ENCODE measurements at places on chromosomes 3 and 15.

- DNase-seq: no peak
These were observed 1250.0 kb upstream of the GBE1 start for GRCh38 chr3:83011481-83011880.

- no peak for DNase-seq
These were observed 58.9 kb downstream of the ZNF445 start for GRCh38 chr3:44418549-44418948.

DNA sequence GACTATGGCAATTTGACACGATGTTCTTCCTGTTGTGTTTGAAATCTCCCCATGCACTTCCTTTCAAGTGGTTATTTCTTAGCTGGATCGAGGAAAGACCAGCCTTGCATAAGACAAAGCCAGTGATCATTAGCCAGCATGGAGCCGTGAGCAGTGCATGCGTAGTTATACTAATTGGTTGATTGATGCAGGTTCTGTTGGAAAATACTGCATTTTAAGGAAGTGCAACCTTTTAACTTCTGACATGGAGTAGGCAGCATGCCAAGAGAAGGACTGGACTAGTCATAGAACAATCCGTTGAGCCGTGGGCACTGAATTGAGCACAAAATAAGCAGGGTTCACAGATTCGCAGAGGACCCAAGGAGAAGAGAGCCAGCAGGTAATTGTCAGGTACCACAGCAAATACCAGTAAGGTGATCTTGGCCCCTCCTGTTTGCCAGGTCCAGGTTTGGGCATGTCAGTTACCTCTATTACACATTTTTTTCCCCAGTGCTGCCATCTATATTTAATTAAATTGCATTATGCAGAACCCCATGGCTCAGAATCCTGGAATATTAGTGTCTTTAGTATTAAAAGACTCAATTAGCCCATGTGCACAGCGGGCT, 29.0 kb upstream of the BCL6 start:
- DNase-seq: no peak

- no peak for DNase-seq
These were observed 175.6 kb upstream of the ATP10A start for GRCh38 chr15:26038693-26039092.

DNA sequence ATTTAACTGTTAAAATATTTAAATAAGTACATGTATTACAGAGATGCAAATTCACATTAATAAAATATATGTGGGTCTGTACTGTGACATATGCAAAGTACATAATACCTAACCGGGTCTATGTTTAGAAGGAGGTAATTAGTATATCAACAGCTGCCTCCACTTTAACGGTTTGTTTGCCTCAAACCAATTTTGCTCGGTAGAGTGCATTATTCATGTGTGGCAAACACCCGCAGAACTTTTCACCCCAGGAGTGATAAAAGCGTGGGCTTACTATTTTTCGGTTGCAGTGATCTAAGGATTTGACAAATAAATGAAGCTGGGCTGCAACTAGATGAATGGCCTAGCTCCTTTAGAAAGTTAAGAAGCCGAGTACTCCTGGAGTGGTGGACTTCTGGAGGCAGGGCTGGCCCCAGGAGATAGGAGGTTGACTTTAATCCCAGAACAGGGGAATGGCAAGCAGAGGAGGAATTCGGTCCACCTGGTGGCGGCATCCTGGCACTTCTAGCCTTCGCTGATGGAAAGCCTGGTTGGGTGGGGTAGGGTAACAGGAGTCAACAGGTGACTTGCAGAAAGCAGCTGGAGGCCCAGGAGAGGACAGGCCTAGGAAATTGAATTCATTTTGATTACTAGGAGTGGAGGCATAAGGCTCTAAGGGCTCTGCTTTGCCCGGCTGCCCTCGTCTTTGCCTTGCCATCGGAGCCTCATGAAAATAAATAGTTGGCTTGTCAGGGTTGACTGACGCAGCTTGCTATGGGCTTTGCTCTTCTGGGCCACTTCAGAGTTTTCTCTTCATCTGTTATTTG, 2.4 kb downstream of the SLCO3A1 start:
- DNase-seq: no peak

DNA sequence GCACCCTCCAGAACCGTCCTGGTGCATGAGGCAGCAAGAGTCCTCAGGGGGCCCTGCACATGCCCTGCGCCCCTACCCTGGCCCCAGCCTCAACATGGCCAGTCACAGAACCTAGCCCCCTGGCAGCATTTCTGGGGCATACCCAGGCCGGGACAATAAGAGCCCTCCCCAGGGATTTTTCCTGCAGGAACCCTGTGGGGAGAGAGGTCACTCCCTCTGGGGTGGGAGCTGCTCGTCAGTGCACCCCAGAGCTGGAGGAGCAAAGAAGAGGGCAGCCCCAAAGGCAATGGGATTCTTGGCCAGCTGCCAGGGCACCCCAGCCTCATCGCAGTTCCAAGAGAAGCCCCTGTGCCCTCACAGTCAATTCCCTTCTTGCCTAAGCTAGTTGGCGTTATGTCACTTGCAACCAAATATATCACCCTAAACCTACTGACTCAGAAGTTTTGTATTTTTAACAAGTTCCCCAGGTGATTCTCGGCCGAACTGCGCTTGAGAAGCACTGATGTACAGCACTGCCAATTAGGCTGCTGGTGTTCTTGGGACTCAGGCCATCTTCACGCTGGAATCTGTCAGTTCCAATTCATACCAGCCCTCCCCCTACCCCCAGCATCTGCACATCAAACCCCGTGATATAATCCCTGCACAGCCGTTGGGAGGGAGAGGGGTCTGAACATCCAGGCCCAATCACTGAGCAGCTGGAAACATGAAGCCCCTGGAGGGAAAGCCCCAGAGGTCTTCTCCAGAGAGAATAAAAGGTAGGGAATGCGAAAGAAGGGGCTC, 87.5 kb upstream of the PRR20G start:
- DNase-seq: no peak

DNA sequence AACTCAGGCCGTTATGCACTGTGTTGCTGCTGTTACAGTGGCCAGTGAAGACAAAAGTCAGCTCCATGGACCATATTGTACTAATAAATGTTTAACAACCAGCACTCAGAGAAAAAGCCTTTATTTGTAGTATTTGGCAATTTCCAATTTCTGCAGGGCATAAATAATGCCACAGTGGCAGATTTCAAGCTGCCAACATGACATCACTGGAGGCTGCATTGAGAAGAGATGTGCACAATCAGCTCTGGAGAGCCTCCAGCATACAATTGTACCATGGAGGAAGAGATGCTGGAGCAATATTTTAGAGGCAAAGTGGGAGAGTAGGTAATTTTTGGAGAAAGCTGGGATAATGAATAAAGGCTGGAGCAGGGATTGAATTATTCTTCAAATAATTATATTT, 9.7 kb upstream of the ALCAM start:
- no peak for DNase-seq

DNA sequence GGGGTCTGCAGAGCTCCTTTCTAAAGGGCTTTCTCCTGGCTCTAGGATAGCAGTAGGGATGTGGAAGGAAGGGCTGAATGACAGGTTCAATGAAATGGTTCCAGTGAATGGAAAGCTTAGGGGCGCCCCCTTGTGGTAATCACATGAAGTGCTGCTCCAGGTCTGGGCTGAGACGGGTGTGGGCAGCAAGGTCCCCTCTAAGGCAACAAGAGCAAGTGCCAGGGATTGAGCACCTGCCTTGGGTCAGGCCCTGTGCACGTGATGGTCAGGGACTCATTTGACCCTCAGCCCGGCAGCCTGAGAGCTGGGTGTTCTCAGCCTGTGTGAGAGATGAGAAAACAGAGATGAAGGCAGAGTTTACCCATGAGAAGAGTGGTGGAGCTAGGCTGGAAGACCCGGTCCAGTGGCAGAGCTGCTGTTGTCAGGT, 12.1 kb upstream of the CX3CR1 start:
- DNase-seq: peak; percentile 42

GRCh38 chr3:118128886-118129285, 905.8 kb downstream of the IGSF11 start:
- no peak for DNase-seq

DNA sequence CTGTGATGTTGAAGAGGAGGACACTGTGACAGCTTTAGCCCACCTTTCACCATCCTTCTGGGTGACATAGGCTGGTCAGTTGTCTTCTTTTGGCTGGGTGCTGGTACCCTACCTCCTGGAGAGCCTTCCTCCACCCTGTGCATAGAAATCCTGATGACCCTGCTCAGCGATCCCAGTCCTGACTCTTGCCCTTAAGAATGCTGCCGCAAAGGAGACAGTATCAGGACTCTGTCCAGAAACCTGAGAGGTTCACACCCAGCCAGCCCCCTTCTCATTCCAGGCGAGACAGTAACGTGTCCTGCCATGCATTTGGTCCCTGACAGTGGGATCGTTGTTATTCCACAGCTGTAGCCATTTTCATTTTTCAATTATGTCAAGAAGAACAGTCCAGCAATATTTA, 312.8 kb upstream of the CHRM5 start:
- DNase-seq: no peak

DNA sequence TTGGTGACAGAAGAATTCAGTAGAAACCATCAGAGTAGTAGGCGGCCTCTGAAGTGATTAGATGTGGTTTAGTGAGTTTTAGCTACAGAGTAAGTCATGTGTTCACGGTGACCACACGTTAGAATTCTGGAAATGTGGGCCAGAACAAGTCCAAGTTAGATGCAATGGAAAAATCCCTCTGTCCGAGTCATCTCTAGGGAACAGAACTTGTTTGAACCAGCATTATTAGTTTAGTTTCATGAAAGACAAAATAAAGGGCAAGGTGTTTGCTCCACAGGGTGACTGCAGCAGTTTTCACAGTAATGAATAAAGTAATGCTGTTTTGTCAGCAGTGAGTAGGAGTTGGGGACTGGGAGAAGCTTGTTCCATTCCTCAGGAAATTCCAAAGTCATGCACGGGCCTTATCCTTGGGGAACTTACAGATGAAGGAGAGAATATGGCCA, 100.2 kb downstream of the CGNL1 start:
- no peak for DNase-seq

DNA sequence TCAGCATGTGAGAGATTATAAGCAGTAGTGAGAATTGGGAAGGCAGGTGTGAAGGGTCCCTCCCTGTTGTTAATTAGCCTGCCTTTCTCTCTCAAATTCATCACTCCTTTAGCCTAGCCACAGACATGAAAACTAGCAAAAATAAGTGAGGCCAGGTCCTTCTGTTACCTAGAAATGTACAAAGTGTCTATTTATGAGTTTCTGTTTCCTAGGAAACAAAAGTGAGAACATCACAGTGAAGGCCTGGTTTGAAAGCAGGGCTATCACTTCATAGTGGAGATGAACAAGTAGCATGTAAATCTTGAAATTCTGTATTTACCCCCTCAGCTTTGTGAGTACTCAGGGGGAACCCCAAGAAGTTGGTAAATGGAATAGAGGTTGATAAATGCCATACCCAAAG, 78.2 kb upstream of the UMPS start:
- DNase-seq: no peak

DNA sequence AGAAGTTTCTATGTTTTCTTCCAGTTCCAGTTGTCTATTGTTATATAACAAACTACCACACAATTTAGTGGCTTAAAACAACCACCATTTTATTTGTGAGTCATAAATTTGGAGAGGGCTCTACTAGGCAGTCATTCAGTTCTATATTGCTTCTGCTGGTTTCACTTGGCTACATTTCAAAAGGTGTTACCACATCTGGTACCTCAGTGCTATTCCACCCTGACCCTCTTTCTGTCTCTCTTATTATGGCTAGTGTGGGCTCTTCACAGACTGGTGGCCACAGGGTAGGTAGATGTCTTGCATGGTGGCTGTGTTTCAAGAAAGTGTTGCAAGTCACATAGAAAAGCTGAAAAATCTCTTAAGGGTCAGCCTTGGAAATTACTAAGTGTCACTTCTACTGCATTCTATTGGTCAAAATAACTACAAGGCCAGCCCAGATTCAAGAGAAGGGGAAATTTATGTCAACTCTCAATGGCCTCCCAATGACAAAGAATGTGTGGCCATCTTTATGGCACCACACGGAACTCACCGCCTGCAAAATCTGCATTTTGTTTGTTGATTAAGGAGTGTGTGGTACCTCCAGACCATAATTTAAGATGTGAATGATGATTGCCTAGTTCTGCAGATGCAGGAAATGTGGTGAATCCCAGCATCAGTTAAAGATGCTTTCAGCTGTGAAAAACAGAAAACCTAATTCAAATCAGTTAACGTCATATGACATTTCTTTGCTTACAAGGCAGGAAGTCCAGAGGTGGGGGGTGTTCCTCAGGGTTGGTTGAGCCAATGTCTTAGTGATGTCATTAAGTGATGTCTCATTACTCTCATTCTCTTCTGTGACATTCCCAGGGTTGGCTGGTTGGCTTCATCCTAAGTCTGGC, 105.8 kb upstream of the RASGRP1 start:
- peak; percentile 63 for DNase-seq

DNA sequence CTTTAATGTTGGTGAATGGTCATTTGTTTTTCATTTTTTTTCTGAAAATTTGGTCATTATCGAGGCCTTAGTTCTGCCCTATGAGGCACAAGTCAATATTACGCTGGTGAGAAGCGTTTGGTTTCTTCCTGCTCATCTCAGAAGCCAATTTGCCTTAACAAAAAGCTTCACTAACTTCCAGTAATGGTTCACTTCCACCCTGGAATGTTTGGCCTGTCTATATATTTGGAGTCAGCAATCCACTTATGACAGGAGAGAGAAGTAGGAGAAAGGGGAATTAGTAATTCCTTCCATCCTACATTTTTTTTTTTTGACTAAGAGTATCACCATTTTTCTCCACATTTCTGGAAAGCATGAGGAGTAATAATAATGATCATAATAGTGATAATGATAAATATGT, 124.4 kb downstream of the DIPK2A start:
- DNase-seq: no peak

DNA sequence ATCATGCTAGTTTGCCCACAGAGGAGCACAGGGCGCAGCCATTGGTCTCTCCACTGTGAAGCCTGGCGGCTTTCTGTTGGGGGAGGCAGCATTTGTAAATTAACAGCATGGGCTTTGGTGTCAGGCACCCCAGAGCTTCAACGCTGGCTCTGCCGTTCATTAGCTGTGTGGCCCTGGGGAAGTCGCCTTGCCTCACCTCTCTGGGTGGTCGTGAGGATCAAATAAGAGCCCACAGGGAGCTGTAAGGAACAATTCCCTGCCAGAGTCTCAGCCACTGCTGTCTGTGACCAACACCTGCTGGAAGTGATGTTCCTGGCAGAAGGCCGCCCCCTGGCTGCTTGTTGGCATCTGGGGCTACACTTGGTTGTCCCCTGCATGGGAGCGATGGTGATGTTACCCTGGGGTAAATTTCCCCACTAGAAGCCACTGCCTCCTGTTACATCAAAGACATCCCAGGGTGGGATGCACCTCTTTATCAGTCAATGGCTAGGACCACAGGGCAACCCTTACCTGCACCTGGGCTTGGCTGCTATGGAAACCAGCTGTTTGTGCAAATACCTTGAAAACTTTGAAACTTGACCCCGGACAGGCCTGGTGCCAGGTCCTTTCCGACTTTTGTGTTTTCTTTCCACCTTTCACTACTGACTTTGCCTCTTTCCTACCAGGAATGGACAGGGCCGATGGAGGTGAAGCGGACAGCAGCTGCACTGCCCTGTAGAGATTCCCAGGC, 36.9 kb downstream of the DNASE1L3 start:
- DNase-seq: no peak

- no peak for DNase-seq
These were observed 331.1 kb downstream of the TBC1D5 start for GRCh38 chr3:17411157-17411877.

DNA sequence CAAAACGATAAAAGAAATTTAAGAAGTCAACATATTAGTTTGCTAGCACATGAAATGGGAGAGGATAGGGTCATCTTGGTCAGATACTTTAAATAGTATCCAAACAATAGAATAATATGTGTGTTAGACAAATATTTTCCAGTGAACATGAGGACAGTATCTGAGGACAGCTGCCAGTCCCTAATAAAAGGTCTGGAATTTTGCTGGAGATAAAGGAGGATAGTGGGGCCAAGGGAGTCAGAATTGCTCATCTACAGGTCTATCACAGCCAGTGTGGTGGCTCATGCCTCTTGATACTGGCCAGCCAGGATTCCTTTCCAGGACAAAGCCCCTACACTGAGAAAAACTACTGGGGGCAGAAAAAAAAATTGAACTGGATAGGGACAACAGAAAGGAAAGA, 74.0 kb downstream of the HERC1 start:
- no peak for DNase-seq
